Brain microvascular endothelial cell (primary cell): ENCODE measurements at places on chromosomes 7 and 10.
A peak's percentile ranks its signal among the peaks of the same experiment; 100 is the strongest.

DNA sequence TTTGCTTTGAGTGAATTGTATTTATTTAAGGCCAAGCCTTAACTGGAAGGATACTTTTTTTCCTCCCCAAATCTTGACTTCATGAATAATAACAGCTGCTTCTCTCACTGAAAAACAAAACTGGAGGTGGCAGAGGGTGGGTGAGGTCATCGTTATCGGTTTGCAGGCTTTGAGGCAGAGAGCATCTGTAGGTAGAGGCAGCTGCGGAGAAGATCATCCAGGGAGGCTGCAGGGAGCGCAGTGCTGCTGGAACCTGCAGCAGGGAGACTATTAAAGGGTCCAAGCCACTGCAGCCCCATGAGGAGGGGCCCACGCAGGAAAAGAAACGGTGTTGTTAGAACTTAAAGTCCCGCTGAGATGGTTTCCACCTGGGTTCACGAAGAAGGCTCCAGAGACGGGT, 112.1 kb upstream of the SDK1 start:
- DNase-seq: no peak

DNA sequence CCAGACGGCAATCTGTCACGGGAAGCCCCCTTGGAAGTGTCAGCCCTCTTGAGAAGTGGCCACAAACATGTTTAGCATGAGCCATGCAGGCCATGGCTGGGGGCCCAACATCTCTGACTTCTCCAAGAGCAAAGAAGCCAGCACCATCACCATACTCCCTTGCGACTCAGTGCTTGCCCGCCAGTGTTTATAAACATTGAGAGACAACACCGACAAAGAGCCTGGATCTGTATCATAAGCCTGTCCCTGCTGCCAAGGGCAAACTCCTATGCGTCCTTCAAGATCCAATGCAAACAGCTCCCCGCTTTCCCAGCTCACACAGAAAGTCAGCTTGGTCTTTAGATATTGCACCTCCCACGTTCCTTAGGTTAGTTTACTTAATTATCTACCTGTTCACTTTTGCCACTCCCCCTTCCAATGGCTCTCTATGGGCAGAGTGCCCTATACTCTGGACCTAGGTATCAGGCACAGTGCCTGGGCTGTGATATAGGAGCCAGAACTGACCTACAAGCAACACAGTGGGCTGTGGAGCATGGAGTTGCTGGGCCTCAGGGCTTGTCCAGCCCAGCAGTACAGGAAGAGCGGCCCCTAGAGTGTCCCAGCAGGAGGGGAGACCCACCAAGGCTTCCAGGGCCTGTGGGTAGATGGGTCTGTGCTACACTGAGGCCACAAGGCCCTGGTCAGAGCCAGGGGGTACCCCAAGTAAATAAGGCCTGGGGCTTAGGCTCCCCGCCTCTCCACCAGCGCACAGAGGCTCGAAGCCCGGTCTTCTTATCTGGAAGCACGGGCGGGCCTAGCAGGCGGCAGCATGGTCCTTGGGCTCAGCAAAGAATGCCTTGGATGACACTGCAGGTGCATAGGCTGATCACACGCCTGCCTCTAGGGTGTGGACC, 37.7 kb downstream of the CAMK2B start:
- no peak for DNase-seq

- DNase-seq: peak; percentile 58
Measured at GRCh38 chr10:21078410-21079329, 181.6 kb upstream of the NEBL start.

GRCh38 chr7:97094284-97094930, 23.1 kb upstream of the SDHAF3 start:
- no peak for DNase-seq

DNA sequence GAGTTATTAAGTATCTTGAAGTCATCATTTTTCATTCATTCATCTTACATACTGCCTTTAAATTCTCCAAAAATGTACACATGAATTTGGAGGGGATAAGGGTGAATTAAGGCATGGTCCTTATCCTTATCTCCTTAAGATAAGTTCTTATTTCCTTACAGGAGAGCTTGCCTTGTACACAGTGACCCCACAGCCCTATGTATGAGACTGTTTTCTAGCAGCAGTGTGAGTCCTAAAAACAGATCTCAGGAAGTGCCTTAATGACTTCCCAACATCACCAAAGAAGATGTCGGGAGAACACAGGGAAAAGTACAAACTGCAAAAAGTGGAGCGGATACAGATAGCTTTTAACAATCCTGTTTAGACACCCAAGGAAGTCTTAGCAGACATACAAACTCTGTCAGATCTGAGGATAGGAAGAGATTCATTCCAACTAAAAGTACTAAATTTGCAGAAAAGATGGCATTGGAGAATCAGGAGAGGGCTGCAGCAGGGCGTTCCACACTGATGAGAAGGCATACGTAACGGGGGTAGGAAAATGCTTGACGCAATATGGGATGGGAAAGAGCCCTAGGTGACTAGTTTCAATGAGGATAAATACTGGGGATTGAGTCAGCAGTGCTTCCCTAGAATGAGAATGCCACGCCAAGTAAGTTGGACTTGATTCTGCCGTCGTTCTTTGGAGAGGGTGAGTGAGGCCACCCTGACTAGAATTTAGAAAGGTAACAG, 570.2 kb downstream of the PARD3 start:
- DNase-seq: no peak

- no peak for DNase-seq
Measured at GRCh38 chr10:78454123-78454645, 420.5 kb downstream of the RPS24 start.

GRCh38 chr7:123538189-123538714, 3.9 kb upstream of the IQUB start:
- peak; percentile 36 for DNase-seq

DNA sequence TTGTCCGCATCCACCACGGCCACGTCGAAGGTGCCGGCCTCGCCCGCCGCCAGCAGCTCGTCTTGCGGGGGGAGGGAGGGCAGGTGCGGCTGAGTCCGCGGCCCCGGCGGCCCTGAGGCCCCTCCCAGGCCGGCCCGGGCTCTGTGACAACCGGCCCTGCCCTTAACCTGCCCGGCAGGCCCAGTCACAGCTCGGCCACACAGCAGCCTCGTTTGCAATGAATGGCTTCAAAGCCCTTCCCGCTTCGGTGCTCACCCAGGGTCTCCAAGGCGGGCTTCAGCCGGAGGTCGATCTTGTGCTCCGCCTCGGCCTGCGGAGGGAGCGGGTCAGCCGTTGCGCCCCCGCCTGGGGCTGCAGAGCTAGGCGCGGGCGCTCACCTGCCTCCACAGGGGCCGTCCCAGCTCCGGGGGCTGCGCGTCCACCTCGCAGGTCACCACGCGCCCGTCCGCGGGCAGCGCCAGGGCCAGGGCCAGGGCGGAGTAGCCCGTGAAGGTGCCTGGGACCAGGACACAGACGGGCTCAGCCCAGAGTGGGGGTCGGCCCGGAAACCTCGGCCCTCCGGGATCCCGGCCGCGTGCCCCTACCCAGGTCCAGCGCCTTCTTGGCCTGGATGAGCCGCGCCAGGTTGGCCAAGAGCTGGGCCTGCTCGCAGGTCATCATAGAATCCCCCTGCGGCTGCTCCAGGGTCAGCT, 928 bp downstream of the COMTD1 start:
- no peak for DNase-seq

DNA sequence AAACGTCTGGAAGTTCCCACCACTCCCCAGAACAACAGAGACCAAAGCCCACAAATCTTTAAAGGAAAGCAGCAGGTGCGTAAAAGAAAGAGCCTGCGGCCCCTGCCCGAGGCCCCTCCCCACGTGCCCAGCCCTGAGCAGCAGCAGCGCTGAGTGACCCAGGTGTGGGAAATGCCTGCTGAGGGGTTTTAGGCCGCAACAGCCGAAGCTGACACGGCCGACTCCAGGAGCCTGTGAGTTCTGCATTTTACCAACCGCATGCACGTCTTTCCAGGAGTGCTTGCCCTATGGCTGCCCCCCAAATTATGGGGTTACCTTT, 1.6 kb upstream of the KNDC1 start:
- DNase-seq: no peak

DNA sequence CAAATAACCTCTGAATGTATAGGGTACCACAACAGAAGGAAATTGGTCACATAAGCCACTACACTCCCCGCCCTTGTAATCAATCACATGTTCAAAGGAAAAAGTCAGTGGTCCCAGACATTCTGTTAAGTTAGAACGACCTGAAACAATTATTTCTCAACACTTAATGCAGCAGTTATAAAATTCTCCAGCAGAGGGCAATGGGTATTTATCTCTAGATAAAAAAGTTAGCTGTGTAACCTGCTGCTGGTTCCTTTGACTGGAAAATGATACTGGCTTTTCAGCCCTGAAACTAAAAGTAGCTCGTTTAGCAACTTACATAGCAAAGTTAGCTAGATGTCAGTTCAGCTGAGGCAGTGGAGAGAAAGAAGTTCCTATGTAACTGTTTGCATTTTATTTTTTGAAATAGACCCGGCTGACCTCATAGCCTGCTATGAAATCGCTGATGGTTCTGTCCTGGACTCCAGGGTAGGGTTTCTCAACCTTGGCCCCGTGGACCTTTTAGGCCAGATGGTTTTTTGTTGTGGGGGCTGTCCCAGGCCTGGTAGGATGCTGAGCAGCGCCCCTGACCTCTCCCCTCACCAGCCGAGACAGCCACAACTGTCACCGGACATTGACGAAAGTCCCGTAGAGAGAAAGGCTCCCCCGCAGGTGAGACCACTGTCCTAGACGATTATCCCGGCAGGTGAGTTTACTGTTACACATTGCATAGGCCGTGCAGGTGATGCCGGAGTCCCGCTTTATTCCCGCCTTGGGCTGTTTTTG, 40.2 kb upstream of the PROSER2 start:
- DNase-seq: peak; percentile 39

DNA sequence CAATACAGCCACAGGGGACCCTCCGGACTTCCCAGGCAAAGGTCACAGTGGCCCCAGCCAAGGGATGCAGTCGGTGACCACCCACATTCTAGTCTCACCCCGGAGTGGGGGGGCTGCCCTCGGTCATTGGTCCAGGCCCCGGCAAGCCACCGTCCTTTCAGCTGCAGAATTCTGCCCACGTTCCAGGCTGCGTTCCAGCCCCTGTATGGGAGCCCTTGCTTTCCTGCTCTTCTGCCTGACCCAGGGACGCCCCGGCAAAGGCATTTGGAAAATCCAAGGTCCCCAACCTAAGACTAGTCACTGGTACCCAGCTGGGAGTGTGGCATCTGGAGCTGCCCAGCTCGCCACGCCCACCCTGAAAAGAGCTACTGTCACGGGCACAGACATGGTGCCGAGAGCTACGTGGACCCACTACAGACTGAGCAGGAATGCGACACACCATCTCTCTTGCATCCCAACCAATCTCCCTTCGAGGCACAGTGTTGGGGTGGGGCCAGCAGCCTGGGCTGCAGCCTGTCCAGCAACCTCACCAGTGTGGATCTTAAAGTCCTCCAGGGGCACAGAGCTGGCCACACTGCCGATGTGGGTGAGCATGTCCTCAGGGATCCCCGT, 18.6 kb downstream of the OGDHL start:
- DNase-seq: no peak

GRCh38 chr10:33137356-33138005, 179.5 kb upstream of the ITGB1 start:
- DNase-seq: no peak

GRCh38 chr7:143924851-143925250, 10.2 kb upstream of the OR2F2 start:
- no peak for DNase-seq
